ENCODE measurements at places on chromosomes 16 and 17.

DNA sequence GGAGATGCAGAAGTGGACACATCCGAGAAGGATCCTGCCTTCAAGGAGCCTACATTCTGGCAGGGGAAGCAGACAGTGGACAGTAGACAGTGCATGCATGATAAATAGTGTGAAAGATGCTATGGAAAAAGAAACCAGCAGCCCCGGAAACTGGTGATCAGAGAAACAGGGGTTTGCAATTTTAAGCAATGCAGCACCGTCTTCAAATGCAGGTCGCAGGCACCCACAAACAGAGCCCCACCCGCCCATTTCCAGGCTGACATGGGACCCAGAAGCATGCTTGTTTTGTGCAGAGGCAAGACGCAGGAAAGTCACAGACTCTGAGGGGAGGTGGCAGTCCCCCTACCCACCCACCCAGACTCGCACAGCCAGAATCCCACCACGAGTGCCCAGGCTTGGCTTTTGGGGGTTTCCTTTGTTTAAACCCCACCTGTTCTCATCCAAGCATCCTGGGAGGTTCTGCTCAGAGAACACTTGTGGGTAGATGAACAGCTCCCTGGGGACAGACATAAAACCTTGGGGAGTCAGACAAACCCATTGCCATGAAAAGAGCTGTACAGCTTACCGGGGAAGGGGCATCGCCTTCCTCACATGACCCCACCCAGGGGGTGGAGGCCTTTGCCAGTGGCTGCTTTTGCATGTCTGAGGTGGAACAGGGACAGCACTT is 114.3 kb downstream of the MGAT5B start:
- no peak for DNase-seq

- DNase-seq: no peak
Observed at GRCh38 chr17:34371405-34372100, 8.5 kb upstream of the CCL1 start.

GRCh38 chr17:6568184-6568758 is 11.9 kb upstream of the PITPNM3 start:
- no peak for DNase-seq

DNA sequence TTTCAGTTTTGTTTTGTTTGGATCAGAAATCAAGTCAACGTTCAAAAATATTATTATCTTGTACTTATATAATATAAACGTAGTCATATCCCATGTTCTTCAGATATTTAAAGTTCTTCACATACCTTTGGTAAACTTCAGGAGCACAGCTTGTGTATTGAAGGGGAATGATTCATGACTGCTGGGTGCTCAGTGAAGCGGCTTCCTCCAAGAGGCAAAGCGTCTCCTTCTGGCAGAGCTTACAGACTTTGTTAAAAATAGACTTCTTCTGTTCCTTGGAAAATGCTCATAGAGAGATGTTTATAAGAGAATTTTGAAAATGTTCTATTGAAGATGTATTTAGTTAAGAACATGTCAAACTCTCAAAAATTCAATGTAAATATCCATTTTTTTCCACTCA is 155.6 kb upstream of the CNTNAP4 start:
- no peak for DNase-seq

DNA sequence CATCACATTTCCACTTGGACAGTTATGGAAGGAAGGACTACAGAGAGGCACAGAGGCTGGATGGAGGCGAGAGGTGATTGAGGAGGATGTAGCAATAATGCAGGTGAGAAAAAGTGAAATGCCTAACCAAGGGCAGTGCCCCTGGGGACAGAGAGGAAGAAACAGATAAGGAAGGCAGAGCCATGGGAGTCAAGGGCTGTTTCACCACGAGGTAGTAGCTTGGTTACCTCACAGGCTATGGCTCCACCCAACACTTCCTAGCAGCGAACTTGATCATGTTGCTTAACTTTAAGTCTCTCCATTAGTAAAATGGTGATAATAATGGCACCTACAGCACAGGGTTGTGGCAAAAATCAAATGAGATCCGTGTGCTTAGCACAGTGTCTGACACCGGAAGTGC is 83.9 kb downstream of the YPEL2 start:
- DNase-seq: no peak

DNA sequence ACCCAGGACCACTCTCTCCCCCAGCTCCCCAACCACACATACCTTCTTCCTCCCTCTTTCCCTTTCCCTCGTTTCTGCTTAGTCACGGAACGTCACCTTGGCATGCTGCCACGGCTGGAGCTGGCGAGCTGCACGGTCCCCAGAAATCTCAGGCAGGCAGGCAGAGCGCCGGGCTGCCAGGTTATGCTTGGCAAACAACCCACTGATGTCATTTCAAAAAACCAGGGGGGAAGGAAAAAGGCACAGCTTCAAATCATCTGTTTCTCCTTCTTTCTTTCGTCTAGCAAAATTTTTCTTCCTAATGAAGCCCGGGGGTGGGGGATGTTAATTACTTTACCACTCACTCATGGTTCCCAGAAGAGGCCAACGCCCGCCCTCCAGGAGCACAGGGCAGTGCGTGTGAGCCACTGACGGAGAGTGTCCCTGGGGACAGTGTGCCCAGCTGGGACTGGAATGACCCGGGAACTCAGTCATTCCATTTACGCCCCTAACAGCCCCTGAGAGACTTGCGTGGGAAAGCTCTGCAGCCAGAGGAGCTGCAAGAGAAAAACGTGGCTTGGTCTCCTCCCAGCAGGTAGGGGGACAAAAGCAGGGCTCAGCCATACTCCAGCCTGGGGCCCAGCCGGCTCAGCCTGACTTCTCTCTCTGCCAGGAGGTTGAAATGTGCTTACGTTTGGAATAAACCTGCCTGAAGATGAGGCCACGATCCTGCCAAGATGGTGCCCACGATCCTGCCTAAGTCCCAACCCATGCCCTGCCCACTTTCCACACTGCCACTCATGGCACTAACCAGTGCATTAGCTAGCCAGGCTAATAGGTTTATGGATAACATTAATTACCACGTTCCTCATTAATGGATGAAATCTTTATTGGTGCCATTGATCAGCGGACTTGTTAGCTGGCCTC is 198.9 kb downstream of the ZFHX3 start:
- no peak for DNase-seq

DNA sequence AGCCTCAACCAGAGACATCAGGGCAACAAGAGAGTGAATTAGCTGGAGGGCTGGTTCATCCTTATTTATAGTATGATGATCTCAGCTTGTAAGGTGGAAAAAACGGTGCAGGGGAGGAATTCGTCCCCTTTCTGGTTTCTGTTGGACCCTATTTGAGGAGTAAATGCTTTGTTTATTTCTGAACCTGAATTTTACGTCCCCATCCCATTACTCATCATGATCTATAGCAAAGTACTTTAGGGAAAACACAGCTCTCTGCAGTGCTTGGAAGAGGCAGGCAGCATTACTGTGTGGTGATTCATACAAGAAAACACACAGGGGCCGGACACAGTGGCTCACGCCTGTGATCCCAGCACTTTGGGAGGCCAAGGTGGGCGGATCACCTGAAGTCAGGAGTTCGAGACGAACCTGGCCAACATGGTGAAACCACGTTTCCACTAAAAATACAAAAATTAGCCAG is 8.0 kb upstream of the VAT1L start:
- DNase-seq: no peak

DNA sequence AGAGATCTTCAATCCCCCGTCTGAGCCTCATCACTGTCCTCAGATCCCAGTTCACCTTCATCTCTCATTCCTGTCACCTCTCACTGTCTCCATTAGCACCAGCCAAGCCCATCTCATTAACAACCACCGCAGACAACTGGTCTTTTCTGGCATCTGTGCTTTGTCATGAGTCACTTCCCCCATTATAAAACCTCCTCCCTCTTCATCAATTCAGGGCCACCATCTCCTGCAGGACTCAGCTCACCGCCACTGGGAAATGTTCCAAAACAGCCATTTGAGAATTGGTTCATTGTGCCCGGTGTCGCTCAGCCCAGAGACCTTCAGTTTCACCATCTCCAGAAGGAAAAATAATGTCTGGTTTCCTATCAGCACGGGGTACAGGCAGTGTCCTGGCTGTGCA is 56.9 kb upstream of the TEKT3 start:
- DNase-seq: no peak

DNA sequence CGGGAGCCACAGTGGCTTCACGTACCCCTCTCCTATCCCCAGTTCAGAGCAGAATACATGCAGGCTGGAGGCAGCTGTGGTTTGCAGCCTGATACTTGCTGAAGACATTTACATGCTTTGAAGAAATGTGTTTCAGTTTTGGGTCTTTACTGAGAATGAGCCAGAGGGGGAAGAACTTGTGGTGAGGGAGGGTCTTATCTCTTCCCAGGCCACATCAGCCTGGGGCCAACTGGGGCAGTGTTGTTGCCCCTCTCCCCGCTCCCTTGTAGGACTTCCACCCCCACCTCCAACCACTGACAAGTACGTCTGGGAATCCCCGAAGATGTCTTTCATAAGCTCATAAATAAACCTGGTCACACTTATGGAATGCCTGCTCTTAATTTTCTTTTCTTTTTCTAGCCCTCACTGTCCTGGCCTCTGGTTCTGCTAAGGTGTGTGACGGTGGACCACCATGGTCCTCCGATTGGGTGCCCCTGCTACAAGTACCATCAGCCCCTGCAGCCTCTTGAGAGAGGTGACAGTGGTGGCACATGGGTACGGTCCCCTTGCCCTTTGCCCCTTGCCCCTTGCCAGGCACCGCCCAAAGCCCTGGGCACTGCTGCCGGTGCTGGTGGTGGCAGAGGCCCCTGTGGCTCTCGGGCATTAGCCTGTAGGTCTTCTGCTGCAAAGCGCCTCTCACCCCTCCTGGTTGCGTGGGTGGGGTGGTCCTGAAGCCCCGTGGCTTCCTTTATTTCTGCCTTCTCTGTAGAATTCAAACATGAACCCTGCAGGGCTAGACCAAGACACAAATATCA is 144.8 kb upstream of the RPH3AL start:
- no peak for DNase-seq

GRCh38 chr16:89080196-89080853 is 13.3 kb upstream of the ACSF3 start:
- DNase-seq: no peak
